Stimulated activated CD4-positive, alpha-beta T cell treated with anti-CD3 and anti-CD28 coated beads, Interleukin-1b, Interleukin-23, amount 100 ng/mL, for 1 hour (primary cell): ENCODE measurements at places on chromosomes 5 and 9.

DNA sequence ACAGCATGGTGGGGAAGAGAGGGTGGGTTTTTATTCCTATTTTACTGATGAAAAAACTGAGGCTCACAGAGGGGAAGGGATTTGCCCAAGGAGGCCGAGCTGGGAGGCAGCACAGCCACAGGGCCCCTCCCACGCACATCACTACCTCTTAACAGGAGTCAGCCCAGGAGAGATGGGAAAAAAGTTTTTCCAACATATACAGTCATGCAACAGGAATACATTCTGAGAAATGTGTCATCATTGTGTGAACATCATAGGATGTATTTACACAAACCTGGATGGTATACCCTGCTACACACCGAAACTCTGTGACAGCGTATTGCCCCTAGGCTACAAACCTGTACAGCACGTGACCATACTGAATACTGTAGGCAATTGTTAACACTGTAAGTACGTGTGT, 11.6 kb downstream of the TRAF1 start:
- DNase-seq = no peak

- no peak for DNase-seq
Measured at GRCh38 chr5:138833080-138833479, 42.1 kb downstream of the LRRTM2 start.

- DNase-seq = no peak
Measured at GRCh38 chr9:5917273-5917672, 26.6 kb downstream of the MLANA start.

DNA sequence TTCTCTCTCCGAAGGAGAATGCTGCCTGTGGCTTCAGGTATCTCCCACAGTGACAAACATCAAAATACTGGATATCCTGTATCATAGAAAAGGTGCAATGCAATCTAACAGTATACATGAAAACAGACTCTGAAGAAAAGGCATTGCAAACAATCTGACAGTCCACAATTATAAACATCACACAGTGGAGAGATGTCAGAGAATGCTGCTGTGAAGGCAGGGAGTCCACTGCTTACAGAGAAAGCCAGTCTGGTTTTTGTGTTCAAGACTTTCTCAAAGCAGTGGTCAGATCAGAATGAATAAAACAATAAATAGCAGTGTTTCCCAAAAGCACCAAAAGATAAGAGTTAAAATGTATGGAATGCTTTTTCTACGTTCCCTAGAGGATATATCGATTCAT, 28.7 kb downstream of the TTC23L start:
- DNase-seq = no peak

DNA sequence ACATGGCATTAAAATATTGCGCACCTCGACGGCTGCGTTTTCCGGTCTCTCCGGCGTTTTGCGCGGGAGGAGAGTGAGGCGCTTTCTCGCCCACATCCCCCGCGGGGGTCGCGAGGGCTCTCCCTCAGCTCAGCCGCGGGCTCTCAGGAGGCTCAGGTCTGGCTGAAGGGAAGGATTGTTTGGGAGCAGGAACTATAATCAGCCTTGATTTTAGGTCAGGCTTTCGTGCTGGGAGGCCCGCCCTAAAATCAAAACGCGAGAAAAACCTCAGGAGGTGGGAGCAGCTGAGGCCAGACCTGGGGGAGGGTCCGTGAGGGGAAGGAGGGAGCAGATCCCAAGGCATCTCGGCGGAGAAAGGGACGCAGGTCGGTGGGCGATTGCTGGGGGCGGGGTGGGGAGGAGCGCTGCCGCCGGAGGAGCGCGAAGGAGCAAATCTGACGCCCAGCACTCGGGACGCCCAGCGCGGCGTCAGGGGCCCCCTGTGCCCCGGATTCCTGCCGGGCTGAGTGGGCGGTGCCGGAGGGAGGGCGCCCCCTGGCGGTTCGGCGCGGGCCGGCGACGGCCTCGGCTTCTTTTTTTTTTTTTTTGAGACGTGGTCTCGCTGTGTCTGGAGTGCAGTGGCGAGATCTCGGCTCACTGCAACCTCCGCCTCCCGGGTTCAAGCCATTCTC, 18.7 kb upstream of the RNF130 start:
- peak; percentile 55 for DNase-seq

GRCh38 chr5:170216257-170216864, 16.4 kb upstream of the C5orf58 start:
- DNase-seq = no peak

GRCh38 chr9:4830699-4831098, 38.0 kb downstream of the RCL1 start:
- DNase-seq = no peak

DNA sequence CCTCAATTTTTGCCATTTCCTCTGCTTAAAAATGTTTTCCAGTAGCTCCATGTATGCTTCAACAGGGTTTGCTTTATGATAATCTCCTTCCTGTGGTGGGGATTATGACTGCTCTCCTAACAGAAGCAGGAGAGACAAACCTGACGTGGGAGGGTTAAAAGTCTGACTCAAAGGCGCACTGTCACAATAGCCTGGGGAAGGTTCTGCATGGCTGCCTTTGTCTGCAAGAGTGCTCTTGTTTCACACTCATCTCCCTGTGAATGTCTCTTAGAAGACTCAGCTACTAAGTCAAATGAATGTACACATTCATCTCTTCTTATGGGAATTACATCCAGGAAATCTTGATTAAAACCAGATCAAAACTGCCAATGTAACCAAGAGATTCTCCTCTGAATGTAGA, 90.9 kb upstream of the MTAP start:
- no peak for DNase-seq

- no peak for DNase-seq
Measured at GRCh38 chr5:159782197-159782994, 133.9 kb upstream of the ADRA1B start.

GRCh38 chr5:157444224-157444623, 15.8 kb upstream of the NIPAL4 start:
- DNase-seq = no peak

GRCh38 chr5:51997949-51998348, 614.7 kb downstream of the ISL1 start:
- no peak for DNase-seq

DNA sequence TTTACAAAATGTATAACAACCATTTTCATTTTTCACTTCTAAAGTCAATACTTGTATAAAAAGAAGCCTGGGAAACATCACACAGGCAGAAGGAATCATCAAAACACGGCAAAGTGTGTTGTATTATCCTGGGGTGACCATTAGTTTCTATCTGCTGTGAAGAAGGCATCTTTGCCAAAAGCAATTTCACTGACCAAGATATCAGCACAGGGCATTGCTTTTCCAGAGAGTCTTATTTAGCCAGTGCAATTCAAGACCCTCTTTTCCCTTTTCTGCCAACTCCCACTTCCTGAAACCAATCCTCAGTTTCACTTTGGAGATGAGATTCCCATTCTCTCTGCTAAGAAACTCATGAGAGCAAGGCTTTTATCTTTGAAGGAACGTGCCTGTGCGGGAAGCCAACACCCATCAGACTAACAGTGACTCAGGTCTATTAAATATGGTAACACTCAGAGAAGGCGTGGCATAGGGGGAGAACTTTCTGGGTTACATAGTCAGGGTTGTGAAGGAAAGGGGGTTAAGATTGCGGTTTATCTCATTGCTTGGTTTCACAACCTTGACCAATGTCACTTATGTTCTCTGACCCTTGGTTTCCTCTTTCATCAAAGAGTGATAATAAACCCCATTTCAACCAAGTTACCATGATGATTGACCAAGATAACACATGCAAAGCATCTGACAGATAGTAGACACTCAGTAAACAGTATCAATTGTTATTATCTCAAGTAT, 666.9 kb upstream of the KLF4 start:
- no peak for DNase-seq

DNA sequence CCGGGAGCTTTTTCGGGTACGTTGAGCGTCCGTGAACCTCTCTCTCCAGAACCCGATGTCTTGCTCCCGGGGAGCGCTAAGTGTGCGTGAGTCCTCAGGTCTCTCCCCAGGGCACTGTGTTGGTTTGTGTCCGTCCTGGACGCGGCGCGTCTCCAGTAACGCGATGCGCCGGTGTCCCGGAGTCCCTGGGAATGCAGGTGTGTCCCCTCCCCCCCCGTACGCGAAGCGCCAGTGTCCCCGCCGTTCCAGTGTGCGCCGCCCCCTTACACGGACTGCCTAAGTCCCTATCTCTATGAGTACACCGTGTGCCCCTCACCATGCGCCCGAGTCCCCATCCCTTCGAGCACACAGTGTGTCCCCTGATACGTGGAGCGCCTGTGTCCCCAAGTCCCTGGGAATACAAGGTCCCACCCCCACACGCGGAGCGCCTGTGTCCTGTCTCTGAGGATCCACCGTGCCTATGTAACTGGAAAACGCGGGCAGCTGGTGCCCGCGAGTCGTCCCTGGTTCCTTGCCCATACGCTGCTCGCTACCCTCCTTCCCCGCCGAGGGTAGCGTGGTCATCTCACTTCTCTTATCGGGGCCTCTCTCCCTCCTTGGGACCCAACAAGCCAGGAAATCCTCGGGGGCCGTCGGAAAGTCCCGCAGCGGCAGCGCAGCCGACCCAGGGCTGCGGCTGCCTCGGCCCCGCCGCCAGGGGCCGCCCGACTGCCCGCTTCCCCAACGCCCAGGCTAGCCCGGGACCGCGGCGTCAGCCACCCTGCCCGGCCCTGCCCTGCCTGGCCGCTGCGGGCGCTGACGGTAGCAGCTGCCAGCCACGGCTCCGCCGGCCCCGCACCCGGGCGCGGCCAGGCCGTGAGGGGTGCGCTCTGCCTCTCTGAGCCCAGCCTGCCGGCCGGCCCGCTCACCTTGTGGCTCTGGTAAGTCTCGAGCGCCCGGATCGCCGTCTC, 709 bp downstream of the ELL2 start:
- DNase-seq = peak; percentile 51

DNA sequence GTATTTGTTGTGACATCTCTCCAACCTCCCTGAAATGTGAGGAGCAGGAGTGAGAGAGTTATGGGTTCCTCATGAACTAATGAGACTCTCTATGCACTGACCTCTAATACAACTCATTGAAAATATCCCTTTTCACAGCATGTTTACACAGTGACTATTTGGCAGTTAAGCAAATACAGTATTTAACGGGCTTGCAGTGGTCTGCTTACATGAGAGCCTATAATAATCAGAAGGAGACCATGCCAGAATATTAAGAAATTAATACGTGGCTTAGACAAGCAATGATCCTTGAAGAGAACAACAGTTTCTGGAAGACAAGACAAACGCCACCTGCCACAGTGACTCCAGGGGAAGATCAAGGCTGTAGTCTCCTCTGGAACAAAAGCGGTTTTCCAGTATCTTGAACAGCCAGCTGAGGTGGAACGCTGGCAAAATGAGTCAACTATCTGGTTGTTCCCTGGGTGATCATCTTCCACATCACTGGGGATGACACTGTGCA, 424.5 kb downstream of the DMAC1 start:
- DNase-seq = no peak

GRCh38 chr5:122736086-122736845, 38.6 kb upstream of the SNX2 start:
- DNase-seq = no peak

- no peak for DNase-seq
Measured at GRCh38 chr9:126472198-126472947, 141.4 kb upstream of the LMX1B start.

- no peak for DNase-seq
Measured at GRCh38 chr5:152488869-152489268, 83.8 kb upstream of the NMUR2 start.

DNA sequence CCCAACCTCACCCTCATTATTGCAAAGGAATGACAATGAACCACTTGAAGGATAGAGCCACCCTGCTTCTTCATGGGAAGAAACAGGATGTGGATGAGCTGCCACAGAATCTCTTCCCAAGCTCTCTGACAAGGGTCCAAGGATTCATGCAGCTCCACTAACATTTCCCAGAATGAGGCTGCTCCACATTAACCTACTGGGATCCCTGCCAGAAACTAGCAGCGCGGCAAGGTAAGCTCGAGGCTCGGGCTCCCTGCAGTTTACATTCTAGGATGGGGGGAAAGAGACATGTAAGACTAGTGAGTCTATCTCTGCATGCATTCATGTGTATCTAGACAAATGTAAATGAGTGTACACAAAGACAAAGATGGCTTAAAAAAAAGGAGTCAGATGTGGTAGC, 12.1 kb downstream of the DCAF12 start:
- DNase-seq = no peak

- DNase-seq = no peak
Measured at GRCh38 chr5:179795049-179795862, 1.5 kb downstream of the LTC4S start.

- DNase-seq = no peak
Measured at GRCh38 chr9:26535151-26535550, 357.5 kb downstream of the CAAP1 start.

DNA sequence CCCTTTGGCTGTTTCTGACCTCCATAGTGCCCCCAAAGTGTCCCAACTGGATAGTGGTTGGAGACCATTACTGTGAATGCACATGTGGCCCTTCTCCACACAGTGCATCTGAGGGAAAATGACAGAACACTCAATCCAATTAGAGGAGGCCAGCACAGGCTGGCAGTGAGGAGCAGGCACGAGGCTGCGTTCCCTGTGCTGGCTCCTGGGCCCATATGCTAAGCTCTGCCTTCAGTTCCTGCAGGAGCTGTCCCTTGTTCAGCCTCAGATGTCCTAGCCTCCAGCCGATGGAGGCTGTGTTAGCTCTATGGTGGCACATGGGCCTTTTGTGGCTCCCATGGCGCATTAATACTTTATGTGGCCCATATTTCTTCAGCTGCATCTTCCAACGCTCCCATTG, 35.8 kb downstream of the ALG2 start:
- DNase-seq = no peak

DNA sequence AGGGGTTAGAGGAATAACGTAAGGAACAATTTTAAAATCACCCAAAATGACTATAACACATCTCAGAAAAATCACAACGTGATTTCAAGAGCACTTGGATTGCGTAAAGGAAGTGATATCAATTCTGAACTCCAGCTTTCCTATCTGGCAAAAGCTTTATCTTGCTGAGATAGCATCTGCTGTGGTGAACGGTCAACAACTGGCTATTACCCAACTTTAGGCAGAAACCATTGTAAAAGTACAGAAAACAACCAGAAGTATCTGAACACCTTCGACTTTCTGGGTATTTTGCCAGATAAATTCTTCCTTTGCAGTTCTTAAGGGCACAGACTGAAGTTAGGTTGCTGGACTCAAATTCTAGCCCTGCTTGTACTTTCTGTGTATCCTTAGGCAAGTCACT, 9.2 kb downstream of the ABLIM3 start:
- no peak for DNase-seq

- DNase-seq = no peak
Measured at GRCh38 chr5:75324791-75325190, 12.2 kb upstream of the HMGCR start.

- DNase-seq = no peak
Measured at GRCh38 chr5:95390812-95391492, at the start of gene FAM81B. FAM81B (plus strand) TSS chr5:95391366; CDS start chr5:95391390, 24 bp downstream.
